Activated T-helper 1 cell treated with Interleukin-2 at 50 U/mL for 16 hours (primary cell): ENCODE measurements at places on chromosomes 4 and X.

GRCh38 chrX:22059775-22060174, 27.6 kb downstream of the PHEX start:
- DNase-seq = no peak

- DNase-seq = no peak
Measured at GRCh38 chr4:48102303-48102702, 31.7 kb downstream of the TXK start.

DNA sequence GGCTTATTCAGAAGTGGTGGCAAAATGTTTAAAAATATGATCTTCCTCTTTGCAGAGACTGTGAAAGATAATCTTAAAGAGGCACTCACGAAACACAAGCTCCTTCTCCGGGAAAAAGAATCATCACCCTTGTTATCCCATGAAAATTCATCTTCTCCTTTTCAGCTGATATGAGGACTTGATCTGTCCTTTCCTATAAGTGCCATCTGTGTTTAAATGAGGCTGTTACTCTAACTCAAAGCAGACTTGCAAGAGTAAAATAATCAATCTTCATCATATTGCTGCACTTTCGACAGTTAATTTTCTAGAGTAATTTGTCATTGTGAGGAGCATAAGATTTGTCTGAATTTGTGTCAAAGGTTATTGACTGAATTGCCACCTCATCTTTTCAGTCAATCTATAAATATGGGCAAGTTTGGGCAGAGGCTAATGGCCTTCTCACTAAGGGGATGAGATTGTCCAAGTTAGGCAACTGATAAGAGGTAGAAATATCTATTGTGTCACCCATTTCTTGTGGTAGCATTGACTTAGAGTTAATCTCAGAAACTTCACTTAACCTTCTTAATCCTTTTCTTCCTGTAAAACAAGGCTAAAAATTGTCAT, 452.9 kb downstream of the GRXCR1 start:
- no peak for DNase-seq

GRCh38 chr4:142414366-142414990, 431.6 kb downstream of the INPP4B start:
- DNase-seq = no peak

- no peak for DNase-seq
Measured at GRCh38 chr4:40333921-40334352, 1.2 kb upstream of the CHRNA9 start.
